ENCODE measurements at places on chromosomes 1 and 21.

- DNase-seq, result no peak
These were observed 25.3 kb upstream of the ATP1A1 start for GRCh38 chr1:116347696-116348095.

GRCh38 chr1:76136894-76137293 is 62.3 kb downstream of the ST6GALNAC3 start:
- no peak for DNase-seq

- no peak for DNase-seq
These were observed 145.0 kb downstream of the ZSCAN20 start for GRCh38 chr1:33617451-33617850.

GRCh38 chr1:241985787-241986186 is 13.1 kb downstream of the MAP1LC3C start:
- no peak for DNase-seq

GRCh38 chr1:41936107-41936506 is 17.4 kb upstream of the HIVEP3 start:
- no peak for DNase-seq

DNA sequence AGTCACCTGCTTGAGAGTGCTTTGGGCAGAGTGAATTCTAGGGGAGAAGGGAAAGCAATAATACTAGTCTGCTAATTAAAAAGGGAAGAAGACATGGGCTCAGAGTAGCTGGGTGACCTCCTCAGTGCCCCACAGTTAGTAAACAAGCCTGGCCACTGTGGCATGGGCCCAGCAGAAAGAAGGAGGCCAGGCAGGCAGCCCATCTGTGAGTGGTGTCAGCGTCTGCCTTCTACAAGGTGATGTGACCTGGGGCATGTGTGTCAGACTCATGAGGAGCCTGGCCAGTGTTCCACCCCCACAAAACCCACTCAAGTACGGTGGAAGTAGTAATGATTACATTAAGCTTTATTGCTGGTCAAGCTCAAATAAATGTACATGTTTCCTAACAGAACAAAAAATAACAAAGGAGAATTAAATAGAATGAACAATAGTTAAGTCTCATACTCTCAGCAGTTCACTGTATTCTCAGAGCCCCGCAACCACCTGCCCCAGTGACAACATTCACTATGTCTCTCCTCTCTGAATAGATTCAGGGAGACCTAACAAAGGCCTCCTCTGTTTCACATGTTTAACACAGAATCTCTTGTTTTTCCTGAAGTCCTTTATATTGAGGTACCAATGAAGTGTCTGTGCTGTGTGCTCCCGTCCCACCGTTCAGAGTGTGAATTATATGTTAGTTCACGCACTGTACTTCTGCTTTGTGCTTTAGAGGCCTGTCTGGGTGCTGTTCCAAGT is 32.5 kb downstream of the SLC22A15 start:
- peak; percentile 27 for DNase-seq

DNA sequence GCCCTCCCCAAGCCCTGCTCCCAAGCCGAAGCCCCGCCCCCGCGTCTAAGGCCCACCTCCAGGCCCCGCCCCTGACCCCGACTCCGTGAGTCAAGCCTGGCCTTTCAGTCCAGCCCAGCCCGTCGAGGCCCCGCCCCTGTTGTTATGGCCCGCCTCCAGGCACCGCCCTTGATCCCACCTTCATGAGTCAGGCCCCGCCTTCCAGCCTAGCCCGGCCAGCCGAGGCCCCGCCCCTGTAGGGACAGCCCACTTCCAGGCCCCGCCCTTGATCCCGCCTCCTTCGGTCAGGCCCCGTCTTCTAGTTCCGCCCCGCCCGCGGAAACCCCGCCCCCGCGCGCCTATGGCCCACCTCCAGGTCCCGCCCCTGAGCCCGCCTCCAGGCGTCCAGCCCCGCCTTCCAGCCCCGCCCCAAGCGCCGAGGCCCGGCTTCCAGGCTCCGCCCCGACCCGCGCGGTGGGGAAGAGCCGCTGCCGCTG is 247 bp upstream of the DOP1B start:
- peak; percentile 100 for DNase-seq

DNA sequence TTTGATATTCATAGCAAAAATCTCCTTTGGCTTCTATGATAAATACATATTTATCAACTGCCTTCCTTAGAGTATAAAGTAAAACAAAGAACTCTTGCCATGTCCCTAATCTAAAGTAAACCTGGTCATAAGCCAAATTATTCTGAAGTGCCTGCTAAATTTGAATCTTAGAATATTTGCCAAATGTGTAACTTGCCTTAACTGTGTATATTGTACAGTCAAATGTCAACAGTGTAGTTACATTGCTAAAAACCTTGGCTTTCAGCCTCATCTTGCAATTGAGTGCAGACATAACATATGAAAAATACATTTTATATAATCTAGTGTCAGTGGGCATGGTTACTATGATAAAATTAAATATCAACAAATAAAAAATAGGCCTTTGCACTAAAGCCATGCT is 583.4 kb upstream of the ADAMTS5 start:
- DNase-seq, result no peak

DNA sequence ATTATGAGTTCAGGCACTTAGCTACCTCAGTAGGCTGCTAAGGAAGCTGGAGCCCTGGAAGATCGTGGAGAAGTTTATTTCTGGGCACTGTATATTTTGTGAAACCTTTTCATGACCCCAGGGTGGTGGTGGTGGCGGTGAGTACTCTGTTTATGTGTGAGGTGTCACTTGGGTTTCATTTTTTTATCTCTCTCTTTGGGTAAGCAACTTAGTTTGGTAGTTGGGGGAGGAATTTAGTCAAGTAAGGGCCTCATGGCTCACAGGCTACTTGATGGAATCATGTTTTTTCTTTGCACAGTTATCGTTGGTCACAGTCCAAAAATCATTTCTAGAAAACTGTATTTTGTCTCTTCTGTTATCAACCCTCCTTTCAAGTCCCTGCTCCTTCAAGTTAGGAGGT is 33.9 kb downstream of the C1orf141 start:
- DNase-seq, result no peak

DNA sequence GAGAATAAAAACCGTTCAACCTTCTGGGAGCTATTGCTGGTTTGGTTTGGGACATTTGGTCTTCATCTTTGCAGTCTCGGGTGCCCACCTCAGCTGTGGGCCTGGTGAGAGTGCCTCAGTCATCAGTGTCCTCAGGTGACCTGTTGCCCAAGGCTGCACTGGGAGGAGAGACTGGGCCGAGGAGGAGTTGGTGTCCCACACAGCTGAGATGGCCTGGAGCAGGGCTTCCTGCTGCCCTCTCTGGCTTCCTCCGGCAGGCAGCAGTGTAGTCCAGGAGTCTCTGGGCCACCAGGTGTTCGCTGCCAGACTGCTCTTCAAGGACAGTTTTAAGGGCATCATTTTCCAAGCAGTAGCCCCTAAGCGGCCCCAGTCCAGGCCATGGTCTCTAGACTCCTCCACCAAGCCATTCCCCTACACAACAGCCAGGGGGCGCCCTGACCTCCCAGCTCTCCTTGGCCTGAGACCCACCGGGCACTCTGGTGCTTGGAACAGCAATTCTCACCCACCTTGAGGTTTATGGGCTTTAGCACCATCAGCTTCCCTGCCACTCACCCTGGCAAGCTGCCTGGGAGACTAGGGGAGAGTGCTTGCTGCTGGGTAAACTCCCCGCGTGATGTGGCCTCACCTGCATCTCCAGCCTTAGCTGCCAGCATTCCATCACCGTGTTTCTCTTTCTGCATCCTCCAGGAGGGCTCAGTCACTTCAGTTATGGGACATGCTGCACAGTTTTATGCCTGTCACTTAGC is 9.1 kb upstream of the SYTL1 start:
- no peak for DNase-seq

DNA sequence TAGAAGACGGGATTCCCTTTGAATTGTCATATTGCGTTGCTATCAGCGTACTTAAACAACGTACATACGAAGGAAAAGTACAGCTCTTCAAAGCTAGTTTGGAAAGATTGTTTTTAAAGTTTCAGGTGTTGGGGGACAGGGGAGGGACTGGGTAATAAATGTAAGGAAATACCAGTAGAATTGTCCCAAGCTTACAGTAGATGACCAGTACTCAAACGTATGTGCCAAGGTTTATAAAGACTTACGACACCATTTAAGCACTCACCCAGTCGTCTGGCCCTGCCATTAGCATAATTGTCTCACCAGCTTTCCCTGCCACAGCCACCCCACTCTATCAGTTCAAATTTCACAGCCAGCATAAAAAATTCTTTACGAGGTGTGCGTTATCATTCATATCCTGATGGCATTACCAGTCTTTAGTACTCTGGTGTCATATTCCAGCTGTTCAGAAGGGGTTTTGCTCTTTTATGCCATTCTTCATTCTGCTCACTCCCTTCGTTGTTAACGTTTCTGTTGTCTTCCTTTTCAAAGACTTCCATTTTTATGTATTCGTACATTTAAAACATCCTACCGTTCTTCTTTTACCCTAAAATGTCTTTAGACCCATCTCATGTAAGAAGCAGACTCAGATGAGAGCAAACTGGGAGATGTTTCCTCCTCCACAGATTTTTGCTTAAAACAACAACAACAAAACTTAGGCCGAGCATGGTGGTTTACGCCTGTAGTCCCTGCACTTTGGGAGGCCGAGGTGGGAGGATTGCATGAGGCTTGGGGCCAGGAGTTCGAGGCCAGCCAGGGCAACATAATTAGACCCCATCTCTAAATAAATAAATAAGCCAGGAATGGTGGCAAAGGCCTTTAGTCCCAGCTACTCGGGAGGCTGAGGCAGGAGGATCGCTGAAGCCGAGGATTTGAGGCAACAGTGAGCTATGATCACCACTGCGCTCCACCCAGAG is 1.0 kb upstream of the HP1BP3 start:
- DNase-seq, result no peak

- no peak for DNase-seq
These were observed 142.9 kb upstream of the WNT4 start for GRCh38 chr1:22285549-22286396.

GRCh38 chr1:61491497-61491896 is 233.4 kb downstream of the TM2D1 start:
- DNase-seq, result no peak

GRCh38 chr1:244952940-244953339 is 88.6 kb upstream of the HNRNPU start:
- no peak for DNase-seq

DNA sequence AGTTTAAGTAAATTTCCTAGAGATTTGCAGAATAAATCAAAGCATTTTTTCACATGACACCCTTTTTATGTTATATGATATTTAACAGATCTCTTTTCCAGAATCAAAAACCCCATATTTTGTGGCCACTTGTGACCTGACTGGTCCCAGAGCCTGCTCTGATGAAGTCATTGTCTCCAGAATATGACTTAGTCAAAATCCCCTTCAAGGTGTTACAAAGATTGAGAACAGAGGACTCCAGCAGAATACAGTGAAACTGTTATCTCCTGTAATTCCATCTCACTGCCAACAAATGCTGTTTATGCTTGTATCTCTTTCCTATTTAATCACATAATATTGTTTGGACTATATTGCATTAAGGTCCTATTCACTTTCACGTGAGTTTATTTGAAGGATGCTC is 25.6 kb downstream of the RGS1 start:
- no peak for DNase-seq

DNA sequence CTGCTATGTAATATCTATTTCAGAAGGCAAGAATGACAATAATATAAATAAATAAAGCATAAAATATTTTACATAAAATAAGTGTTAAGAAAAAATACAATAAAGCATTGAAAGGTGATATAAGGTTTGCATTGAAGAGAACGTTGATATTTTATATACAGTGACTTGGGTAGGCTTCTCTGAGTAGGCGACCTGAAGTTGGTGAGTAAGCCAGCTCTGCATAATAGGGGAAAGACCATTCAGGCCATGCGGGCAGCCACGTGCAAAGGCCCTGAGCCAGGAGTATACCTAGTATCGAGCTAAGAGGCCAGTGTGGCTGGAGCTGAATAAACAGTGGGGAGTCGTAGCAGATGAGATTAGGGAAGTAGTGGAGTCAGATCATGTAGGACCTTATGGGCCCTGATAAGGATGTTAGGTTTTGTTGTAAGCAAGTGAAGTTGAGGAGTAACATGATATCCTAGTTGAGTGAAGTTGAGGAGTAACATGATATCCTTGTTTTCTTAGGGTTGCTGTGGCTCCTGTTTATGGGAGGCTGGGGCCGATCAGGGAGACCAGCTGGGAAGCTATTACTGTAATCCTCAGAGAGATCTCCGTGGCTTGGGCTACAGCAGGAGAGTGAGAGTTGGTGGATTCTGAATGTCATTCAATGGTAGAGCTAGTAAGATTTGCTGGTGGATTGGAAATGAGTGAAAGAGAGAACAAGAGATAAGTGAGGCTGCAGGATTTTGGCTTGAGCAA is 22.0 kb downstream of the KCNK1 start:
- no peak for DNase-seq

GRCh38 chr1:101407505-101408211 is 170.8 kb downstream of the S1PR1 start:
- no peak for DNase-seq

GRCh38 chr1:203935321-203935720 is 73.9 kb downstream of the SNRPE start:
- DNase-seq, result no peak

GRCh38 chr1:238833919-238834318 is 552.4 kb upstream of the CHRM3 start:
- no peak for DNase-seq

DNA sequence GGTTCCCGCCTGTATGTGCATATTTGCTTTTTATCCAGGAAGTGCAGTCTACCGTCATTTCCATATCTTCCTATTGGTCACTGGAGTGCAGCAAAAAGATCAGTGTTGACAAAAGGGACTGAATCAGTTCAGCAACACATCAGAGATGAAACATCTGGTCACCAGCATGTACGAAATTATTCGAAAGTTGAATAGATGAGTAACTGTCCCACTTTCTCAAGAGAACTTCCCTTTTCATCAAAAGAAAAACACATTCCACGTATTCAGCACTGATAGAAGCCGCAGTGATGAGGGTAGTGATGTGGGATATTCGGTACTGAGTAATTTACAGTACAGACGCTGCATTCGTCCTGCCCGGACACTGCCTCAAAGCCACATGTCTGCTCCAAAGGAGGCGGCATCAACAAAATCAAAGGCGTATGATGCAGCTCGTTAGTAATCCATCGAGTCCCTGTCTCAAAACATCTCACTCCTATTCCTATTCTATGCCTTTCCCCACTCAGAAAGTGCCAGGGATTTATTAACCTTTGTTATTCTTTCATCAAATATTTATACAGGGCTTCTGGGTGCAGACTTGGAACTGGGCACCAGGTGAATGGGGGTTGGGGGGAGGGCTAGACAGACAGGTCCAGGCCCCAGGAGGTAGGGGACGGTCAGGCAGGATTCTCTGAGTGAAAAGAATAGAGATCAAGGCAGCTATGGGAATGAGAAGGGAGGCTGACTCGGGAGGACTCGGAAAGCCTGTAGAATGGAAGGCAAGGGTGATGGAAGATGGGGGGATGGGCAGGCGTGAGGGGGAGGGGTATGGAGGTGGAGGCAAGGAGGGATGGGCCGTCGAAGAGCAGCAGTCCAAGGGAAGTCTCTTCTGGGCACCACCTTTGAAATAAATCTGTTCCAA is 79.5 kb upstream of the SLC45A1 start:
- no peak for DNase-seq

DNA sequence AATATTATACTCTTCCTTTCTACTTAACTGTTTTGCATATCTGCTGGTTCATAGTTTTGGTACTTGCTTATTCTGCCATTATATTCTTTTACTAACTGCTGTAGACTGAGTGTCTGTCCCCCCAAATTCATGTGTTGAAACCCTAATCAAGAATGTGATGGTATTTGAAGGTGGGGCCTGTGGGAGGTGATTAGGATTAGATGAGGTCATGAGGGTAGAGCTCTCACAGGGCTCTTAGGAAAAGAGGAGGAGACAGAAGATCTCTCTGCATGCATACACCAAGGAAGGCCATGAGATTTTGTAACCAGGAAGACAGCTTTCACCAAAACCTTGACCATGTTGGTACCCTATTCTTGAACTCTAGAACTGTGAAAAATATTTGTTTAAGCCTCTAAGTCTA is 354.1 kb upstream of the B3GALT2 start:
- no peak for DNase-seq

Data from anterior cingulate cortex (tissue), 58 donors.